ENCODE measurements at places on chromosomes 2 and 18.

- no peak for DNase-seq
Observed at GRCh38 chr2:131033786-131034121, 59.5 kb downstream of the FAM168B start.

DNA sequence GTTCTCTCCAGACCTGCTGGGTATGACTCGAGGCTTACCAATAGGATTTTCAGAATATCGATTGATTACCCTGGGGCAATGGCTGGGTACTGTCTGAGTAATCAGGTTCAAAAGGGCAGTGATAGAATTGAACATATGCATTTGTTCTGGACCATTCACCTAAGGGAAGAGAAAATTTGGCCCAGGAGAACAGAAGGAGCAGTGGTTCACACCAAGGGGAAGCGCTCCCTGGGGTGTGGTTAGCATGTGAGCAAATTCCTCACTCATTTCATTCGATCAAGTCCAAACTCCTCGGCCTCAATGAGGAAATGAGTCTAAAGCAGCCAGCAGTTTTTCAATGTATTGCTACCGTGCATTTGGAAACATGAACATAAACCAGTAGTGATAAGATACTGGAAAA, 55.6 kb downstream of the CYP26B1 start:
- DNase-seq: no peak

DNA sequence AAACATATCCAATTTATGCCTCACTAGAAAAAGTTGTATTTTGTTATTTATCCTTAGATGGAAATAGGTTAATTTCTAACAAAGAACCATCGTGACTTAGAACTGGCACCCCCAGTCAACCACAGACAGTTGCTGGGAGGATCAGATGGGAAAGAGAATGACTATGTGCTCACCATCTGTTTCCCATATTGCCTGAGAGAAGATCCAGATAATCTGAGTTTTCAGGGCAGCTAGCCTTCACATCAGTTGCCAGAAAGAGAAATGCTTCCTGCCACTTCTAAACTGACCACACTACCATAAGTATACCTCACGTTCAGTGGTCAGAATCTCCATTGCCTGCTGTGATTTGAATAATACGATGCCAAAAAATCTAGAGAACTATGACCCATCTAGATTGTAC, 28.4 kb upstream of the NEB start:
- DNase-seq: no peak

GRCh38 chr2:112728378-112729175, 7.8 kb downstream of the NT5DC4 start:
- no peak for DNase-seq

- DNase-seq: no peak
Observed at GRCh38 chr2:215681799-215682596, 246.1 kb upstream of the FN1 start.

- no peak for DNase-seq
Observed at GRCh38 chr2:192124571-192124970, 70.2 kb downstream of the TMEFF2 start.

GRCh38 chr2:197304556-197305011, 6.0 kb downstream of the ANKRD44 start:
- peak; percentile 44 for DNase-seq

GRCh38 chr2:37326285-37326684, 1.7 kb upstream of the PRKD3 start:
- no peak for DNase-seq

- no peak for DNase-seq
Observed at GRCh38 chr2:113228991-113229716, 49.6 kb downstream of the PAX8 start.

GRCh38 chr18:5998907-5999306, 103.6 kb upstream of the TMEM200C start:
- DNase-seq: no peak

DNA sequence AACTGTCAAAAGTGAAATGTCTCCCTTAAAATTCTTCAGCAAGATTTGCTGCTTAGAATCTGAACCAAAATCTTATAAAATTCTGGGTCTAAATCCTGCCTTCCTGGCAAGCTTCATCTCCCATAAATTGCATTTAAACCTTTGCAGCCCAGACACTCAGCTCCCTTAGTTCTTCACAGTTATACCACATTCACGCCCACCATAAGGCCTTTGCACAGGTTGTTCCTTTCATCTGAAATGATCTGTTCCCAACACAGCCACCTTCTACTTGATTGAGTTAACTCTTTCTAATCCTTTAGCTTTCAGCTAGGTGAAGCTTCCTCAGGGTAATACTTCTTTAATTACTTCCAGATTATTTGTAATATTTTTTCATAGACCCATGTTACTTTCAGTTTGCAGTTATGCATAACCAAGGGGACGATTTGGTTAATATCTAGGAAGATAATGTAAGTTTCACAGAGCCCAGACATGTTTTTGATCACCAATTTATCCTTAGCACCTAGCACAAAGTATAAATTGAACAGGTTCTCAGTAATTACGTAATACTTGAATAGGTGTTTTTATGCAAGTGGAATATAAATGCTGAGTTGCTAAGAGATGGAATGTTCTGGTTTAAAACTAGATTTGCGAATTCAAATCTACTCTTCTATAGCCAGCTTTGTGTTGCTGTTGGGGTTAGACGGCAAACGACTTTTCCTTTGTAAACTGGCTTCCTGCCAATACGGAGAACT, 779.7 kb upstream of the PKDCC start:
- DNase-seq: no peak

- no peak for DNase-seq
Observed at GRCh38 chr2:152245653-152246052, 70.1 kb upstream of the STAM2 start.

GRCh38 chr18:43049021-43049420, 66.5 kb downstream of the RIT2 start:
- DNase-seq: no peak

DNA sequence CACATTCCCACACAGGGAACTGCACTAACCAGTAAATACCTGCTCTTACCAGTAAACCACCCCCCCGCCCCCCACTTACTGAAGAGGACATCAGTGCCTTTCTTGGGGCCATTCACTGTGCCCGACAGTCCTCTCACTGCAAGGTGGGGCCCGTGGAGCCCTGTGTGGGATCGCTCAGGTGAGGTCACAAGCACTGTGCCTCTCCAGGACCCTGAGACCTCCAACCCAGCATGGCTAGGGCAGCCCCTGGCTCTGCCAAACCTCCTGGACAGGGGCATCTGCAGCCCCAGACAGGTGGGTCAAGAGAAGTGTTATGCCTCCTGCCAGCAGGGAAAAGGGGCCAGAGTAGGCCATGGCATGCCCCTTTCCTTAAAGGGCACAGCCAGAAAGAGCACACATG, 6.7 kb upstream of the NEURL3 start:
- peak; percentile 18 for DNase-seq

GRCh38 chr2:240514631-240515030, 43.2 kb downstream of the ANKMY1 start:
- DNase-seq: peak; percentile 12

DNA sequence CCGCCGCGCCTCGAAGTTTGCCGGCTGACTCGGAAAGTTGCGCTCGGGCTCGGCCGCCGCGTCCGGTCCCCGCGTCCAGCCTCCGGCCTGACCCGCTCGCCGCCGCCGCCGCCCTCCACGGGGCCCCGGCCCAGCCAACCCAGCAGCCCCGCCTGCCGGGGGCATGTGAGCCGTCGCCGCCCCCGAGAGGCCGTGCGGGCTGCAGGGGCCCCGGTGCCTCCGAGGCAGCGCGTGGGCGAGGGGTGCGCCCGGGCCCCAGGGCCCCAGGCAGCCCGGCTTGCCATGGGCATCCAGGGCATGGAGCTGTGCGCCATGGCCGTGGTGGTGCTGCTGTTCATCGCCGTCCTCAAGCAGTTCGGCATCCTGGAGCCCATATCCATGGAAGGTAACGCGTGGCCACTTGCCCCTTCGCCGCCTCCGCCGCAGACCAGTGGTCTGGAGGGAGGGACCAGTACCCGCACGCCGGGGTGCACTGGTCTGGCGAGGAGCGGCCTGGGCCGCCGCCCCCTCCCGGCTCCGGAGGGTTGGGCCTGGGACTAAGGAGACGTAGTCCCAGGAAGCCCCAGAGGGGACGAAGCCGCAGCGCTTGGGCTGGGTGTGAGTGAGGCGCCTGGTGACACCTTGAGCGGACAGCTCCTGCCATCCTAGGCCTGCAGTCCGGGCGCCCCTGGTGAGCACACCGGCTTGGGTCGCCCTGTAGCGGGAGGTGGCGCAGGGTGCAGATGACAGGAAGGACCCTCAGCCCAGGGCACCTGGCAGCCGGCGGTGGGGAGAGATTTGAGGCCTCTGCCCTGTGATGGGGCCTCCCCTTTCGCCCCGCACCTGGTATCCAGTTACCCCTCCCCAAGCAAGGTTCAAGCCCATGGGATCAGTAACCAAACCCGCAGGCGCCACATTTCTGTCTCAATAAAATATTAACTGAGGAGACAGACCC, 49.9 kb downstream of the KCNIP3 start:
- peak; percentile 24 for DNase-seq

DNA sequence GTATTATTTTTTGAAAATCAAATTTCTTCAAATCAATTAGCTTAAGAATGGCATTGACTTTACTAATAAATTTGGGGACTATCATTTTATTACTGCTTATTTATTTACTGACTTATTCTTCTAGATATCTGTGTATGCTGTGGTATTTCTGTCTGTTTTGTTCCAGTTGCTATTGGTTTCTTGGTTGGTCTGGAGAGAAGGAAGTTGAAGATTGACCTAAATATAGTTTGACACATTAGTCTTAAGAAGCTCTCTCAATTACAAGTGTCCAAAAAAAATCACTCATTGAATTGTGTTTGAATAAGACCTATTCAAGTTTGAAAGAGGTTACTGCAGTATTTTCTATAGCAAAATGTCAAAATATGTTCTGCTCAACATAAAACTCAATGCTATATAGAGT, 153.3 kb upstream of the KYNU start:
- DNase-seq: no peak

DNA sequence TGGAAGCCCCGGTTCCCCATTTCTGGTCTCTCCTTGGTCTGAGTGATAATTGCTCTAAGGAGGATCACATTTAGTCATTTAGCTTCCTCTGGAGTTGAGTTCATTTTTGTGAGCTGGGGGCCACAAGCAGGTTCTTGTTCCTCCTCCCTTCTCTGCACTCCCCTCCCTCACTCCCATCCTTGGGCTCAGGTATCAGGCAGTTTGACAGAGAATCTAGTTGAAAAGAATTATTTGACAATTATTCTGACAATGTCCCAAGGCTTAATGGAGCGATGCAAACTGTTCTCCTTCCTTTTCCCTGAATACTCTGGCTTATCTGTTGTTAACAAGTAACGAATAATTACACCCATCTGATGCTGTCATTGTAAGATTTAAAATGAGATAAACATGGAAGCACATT, 61.5 kb downstream of the SERPINB8 start:
- DNase-seq: no peak

GRCh38 chr2:101794141-101794540, 96.6 kb downstream of the MAP4K4 start:
- DNase-seq: no peak

DNA sequence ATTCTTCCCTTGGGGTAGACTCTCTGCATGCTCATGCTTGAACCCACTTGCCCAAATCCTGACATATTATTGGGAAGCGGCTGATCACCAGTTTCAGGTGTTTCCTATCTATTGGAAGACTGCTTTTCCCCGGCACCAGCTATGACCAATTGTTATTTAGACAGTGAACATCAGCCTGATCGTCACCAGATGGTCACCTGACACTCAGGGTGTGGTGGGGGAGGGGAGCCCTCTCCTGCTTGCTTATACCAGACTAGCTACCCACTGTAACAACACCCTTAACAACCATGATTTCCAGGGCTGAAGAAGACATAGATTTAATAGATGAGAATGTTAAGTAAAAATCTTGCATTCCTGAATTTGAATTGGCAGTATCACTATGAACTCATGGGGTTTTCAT, 44.3 kb downstream of the RBM43 start:
- no peak for DNase-seq

GRCh38 chr2:226971084-226971483, 135.2 kb downstream of the RHBDD1 start:
- no peak for DNase-seq

GRCh38 chr18:79538635-79539034, 141.0 kb upstream of the CTDP1 start:
- DNase-seq: no peak

DNA sequence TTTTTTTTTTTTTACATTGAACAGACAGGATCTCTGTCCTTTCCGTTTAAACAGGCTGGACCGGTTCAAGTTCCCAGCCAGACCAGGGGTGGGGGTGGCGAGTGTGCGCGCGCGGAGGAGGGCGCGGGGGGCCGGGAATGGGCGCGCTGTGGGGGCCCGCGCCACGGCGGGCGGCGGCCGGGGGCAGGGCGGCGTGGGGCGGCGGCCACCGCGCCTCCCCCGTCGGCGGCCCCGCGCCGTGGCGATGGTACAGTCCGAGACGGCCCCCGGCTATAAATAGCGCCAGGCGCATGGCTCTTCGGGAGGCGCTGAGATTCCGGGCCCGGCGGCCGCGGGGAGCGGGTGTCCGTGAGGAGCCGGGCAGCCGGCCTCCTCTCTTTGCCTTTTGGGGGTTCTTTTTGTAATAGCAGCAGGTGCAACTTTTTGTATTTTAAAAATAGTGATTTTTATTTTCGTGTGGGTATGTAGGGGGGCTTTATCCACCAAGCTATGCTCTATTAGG, 430 bp upstream of the CELF4 start:
- DNase-seq: no peak

DNA sequence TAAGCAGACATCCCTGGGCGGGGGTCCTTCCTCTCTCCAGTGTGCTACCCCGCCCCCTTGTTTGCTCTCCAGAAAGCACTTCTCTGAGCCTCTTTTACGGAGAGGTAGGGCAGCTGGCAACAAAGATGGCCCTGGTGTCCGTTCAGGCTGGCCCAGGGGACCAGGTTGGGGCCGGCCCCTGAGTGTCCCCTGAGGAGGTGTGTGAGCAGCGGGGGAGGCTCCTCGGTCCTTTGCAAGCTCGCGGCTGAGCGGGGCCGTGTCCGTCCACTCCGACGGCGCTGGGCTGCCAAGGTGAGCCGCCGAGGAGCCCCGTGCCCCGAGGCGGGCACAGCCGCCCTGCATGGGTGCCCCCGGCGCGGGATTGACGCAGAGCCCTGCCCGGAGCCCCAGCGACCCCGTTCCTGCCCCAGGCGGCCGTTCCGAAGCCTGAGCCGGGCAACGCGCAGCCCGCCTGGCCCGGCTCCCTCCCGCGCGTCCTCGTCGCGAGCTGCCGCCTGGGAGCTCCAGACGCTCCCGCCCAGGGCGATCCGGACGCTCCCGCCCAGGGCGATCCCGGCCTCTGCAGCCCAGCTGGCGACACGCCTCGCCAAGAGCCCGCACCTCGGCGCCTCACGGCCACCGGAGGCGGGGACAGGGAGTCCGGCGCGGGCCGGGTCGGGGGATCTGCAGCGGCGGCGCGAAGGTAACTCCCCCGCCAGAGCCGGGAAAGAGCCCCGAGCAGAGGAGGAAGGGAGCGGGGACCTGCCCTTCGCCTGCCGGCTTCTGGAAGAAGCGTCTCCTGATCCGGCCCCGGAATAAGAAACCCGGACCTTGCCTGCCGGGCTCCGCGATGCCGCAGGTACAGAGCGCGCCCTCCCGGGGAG, at the start of gene PROKR1:
Gene PROKR1 (plus strand): TSS at position 569 of the 863 bp plus-strand sequence. CDS start 2,243 bp downstream, outside the sequence.
- peak; percentile 50 for DNase-seq

DNA sequence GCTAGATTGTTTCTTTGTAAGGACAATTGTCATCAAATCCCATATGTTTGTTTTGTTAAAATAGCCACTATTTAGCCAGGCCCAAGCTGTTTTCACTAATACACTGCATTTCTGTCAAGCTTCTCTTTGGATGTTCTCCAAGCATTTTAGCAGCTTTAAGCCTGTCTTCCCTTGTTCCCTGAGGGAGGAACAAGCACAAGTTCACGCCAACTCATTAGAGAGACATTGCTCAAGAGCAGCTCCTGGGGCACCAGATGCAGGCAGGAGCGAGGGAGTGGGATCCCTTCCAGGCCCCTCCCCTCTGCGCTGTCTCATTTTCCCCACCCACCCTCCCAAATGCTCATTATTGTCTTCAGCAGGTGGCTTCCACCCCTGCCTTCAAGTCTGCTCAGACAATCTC, 32.6 kb upstream of the PPP3R1 start:
- no peak for DNase-seq
